Amniotic stem cell (primary cell): ENCODE measurements at places on chromosomes 2 and 18.

GRCh38 chr2:235848055-235848454 lies 320.1 kb downstream of the GBX2 start:
- no peak for DNase-seq

GRCh38 chr2:46548103-46548486 lies 68.7 kb downstream of the TMEM247 start:
- no peak for DNase-seq

- DNase-seq: no peak
These were observed 46.2 kb downstream of the PARD6G start for GRCh38 chr18:80200932-80201672.

DNA sequence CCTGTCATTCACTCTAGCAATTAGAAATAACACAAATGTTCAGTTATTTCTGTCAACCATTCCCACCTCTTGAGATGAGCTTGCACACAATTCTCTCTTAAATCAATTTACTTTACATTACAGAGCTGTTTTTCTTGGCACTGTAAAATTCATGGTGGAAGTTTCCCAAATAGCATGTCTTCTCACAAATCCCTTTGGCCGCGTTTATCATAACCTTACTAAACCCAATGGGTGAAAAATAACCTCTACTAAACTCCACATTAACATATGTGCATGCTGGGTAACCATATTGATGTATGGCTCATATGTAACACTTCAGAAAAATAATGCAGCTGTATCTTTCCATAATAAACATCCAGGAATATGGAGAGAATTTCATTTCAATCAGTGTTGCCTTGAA lies 75.5 kb upstream of the SULT1C3 start:
- DNase-seq: no peak

DNA sequence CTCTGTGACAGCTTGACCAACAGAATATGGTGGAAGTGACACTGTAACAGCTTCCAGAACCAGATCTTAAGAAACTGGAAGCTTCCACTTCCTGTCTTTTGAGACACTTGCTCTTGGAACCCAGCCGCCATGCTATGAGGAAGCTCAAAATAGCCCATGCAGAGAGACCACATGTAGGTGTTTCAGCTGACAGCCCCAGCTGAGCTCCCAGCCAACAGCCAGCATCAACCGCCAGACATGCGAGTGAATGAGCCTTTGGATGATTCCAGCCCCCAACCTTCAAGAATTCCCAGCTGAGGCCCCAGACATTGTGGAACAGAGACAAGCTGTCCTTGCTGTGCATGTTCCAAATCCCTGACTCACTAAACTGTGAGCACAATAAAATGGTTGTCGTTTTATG lies 27.9 kb downstream of the ACVR1 start:
- no peak for DNase-seq

DNA sequence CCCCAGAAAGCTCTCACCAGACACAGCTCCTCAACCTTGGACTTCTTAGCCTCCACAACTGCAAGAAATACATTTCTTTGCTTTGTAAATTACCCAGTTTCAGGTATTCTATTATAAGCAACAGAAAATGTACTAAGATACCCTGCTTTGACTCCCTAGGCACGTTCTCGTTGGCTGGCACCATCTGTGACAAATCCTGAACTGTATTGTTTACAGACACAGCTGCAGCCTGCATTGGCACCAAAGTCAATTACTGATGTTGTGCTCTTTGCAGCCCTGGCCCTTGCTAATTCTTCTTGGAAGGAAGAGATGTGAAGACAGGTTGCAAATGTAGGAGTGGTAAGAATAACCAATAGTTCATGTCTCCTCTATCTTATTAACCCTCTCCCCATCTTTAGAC lies 72.7 kb upstream of the FAM136A start:
- DNase-seq: no peak

GRCh38 chr2:113010088-113010487 lies 4.8 kb downstream of the IL36A start:
- DNase-seq: no peak

DNA sequence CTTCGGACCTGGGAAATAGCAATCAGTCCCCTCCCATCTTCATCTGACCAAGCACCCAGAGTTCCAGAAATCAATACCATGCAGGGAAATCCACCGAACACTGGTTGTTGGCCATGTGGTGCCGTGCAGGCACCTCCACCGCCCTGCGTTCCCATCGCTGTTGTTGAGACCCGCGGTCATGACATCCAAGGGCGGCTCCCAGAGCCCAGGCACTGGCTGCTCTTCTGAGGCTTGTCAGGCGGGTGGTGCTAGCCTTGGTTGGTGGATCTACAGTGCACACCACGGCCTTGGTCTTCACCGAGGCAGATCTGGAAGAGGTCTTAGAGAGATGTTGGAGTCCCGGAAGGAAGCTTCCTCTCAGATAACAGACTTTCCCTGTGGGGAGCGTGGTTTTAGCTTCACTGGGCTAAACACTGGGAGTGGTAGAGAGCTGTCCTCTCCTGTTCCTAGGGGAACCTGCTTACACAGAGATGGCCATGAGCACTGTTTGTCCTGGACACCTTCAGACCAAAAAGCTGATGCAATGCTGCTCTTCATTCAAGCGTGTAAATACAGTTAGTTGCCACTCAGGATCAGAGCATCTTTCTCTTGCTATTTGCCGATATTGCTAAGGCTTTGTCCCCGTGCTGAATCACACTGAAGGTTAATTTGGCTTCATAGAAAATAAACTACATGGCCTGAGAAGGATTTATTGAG lies 58.3 kb downstream of the SMIM21 start:
- DNase-seq: no peak

GRCh38 chr2:224524657-224525056 lies 60.5 kb downstream of the CUL3 start:
- no peak for DNase-seq

- no peak for DNase-seq
These were observed 223.5 kb downstream of the RNF152 start for GRCh38 chr18:61669320-61669719.
